Kidney epithelial cell (primary cell): ENCODE measurements at places on chromosomes 6 and 20. TPM values are rescaled to one million over a fixed set of nuclear protein-coding genes. Genes with fewer than 3 reads are reported as not detected.

DNA sequence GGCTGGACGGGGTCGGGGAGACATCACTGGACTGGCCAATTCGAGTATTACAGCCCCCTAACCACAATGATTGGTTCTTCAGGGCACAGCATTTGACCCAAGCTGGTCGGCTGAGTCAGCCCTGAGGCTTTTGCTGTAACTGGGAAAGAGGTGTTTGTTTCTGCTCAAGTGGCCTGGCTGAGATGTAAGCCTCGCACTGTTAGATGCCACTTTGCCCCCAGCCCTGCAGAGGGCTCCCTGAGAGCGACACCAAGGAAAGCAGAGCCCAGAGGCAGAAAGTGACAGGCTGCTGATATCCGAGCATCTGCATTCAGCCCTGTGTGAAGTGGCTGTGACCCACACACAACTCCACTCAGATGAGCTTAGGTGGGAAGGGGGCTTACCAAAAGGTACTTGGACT is 19.4 kb downstream of the ERGIC3 start:
- peak; percentile 47 for DNase-seq

GRCh38 chr6:34890533-34890925 is 1.5 kb downstream of the ANKS1A start:
- DNase-seq = no peak

DNA sequence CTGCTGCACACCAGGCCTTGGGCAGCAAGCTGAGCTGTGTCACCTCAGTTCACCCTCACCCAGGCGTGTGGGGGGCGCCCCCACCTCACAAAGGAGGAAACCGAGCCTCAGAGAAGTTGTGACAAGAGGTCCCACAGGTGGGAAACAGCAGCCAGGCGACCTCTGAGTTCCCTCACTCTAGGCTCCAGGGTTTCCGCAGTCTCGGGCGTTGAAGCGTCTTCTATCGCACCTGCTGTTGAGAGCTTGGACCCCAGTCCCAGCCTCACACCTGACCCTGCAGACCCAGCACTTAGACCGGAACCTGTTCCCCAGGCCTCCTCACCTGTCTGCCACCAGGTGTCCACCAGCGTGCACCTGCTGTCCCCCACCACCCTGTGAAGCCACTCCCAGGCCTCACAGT is 22.3 kb upstream of the APMAP start:
- DNase-seq = no peak

GRCh38 chr6:106194949-106195921 is 109.1 kb downstream of the PRDM1 start:
- DNase-seq = peak; percentile 51

- DNase-seq = no peak
Measured at GRCh38 chr6:95648636-95649035, 71.3 kb downstream of the MANEA start.

DNA sequence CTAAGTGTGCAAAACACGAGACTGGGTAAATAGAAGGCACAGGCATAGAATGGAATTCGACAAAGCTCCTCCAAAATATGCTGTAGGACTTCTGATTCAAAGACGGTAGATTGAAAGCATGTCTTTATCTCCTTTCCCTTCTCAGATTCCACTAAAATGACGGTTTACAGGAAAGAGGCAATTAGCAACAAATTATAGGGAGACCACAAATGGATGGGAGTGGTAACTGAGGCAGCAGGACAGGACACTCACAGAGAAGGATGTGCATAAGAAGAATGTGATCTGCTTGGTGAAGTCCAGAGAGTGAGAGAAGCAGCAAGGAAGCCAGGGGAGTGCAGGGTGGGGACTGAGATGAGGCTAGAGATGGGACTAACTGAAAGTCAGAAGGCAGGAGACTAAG is 113.4 kb upstream of the MRPS10 start:
- no peak for DNase-seq

DNA sequence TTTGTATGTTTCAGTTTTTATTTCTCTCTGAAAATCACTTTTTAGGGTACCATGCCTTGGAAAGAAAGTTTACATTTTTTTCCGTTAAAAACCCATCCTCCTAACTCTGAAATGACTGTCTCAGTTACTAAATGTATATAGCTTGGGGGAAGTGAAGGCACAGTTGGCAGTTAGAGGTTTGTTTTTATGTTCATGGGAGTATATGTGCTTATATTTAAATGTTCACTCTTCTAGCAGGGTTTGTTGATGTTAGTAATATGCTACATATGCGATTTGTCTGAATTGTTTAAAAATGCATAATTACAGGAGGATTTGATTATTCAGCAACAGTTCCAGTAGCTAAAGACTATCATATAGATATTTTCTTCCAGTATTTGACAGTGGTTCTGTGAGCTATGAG is 31.1 kb downstream of the CDKAL1 start:
- DNase-seq = no peak

DNA sequence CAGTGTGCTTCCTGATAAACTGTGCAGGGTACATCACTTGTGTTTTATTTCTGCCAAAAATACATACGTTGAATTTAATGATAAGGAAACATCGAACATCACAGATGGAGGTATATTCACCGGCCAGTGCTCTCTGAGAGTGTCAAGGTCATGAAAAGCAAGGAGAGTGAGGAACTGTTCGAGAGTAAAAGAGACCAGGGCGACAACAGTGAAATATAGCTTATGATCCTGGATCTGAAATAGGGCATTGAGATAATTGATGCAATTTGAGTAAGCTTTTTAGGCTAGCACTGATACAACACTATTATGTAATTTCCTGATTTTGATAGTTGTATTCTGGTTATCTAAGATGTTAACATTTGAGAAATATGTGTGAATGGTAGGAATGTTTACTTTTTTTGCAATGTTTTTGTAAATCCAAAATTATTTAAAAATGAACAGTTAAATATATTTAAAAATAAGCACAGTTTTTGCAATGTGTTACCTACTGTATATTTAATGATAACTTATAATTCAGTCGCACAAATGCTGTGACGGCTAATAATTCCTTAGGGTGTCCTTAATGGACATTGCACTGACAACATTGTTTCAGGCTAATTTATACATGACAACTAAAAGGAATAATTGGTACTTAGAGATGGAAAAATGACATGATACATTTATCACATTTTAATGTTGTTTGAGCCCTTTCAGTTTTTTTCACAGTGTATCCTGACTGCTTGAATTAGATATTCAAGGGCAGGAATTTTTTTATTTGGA is 9.9 kb downstream of the RAB32 start:
- DNase-seq = no peak

DNA sequence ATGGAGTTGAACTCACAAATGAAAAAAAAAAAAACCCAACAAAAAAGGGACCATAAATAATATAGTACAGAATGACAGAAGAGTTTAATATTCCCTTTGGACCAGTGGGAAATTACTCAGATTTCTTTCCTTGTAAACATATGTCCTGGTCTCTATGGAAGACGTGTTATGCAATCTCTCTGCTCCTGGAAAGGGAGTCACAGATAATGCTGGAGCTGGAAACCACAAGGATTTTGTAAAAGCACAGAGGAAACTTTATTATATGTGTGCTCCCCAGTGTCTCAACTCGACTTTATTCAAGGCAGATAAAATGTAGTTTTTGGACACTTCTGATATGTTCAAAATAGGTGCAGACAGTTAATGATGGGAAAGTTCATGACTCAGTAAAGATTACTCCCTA is 88.1 kb upstream of the ZFP64 start:
- DNase-seq = no peak

DNA sequence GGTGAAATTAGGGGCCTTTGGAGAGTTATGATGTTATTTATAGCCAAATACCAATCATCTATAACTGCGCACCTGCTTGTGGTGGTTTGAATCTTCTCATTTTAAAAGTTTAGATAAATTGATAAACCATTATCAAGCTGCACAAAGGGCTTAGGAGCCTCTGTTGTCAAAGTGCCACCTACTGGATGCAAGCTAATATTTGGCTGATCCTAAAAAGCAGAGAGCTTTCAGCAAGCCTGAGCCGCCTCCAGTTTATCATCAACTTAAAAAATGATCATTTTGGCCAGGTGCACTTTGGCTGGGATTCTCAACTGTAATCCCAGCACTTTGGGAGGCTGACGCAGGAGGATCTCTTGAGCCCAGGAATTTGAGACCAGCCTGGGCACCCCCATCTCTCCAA is 58.5 kb upstream of the ATXN1 start:
- DNase-seq = no peak

DNA sequence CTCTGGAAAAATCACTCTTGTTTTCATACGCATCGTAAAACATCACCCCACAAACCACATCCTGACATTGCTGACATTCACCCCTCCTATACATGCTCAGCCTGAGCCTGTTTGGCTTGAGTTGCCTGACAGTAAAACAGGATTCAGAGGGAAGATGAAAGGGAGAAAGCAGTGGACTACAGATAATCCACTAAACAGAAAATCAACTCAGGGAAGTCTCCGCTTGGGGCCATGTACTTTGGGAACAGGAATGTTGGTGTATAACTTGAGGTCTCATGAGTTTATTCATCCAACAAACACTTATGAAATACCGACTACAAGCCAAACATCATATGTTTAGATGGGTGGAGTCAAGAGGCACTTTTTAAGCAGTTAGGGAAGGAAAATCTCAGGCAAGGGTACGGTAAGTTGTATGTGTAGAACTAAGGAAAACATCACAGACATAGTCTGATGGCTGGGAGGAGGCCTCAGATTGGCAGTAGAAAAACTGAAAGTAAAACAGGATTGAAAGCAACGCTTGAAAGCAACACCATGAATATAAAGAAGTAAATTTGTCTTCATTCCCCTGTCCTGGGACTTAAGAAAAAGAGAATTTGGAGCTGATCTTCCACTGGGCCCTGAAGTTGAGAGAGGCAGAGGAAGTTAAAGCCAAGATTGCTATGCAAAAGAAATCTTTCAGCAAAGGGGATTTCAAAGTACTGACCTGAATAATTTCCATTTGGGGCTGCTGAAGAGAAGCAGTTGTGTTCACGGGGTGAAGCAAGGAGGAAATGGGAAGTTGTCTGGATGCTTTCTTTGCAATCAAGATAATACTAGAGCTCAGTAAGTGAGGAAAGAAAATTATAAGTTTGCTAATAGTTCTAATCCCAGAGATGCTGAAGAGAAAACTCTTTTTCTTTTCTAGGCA is 28.8 kb downstream of the PDE7B start:
- DNase-seq = peak; percentile 59

DNA sequence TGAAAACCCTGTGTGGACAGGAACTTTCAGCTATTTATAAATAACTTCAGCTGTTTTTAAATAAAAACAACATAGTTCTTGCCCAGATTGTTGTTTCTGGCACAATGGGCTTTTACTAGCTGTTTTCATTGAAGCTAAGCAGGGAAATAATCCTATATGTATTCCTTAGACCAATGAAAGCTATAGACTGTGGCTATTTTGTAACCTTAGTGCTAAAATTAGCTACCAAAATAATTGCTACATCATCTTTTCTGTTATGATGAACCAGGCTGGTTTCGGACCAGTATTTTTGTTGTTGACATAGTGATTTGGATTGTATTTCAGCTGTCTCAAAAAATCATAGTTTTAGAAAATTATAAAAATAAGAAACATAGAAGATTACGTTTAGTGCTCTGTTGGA is 13.7 kb downstream of the PHF3 start:
- no peak for DNase-seq

GRCh38 chr6:56936466-56936865 is 18.4 kb upstream of the BEND6 start:
- no peak for DNase-seq

DNA sequence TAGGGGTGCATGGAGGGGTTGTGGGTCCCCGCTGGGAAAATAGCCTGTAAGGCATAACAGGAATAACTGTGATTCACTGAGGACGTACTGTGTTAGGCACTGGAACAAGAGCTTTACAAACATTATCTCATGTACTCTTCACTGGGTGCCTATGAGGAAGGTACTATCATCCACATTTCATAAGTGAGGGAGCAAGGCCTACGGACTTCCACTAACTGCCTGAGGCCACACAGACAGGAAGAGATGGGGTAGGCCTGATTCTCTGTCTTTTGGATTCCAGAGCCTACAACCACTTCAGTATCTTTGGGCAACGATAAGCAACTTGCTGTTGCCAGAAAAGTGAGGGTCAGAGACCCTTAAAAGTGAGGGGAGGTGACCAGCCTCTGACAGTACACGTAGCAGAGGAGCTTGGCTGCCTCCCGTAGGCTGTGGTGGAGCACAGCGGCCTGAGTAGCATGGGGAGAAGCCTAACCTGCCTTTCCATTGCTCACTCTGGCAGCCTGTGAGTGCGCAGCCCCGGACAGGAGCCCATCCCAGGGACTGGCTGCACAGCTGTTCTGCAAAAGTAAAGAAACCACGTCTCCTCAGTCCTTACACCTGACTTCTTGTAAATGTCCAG is 30.4 kb downstream of the PSMB1 start:
- DNase-seq = no peak

DNA sequence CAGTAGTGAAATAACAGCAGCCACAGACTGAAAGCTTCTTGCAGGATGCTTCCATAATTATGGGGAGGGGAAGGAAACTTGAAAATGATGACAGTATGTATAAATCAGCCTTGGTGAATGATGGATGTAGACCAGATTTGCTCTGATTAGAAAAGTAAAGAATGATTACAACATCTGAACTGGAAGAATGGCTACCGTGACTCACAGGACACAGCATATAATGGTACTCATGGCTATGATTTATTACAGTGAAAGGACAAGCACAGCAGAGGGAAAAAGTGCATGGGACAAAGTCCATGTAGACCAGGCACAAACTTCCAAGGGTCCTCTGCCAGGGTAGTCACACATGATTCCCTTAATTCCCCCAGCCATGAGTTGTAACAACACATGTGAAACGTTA is 70.7 kb upstream of the POPDC3 start:
- DNase-seq = no peak

GRCh38 chr20:51391926-51392325 is 150.6 kb downstream of the NFATC2 start:
- DNase-seq = no peak

GMEB2 gene
- total RNA-seq = 14.4 and 17.7 TPM in 2 replicates

HEY2 gene
- total RNA-seq = 0.25 and 1.7 TPM in 2 replicates

VPS52 gene
- total RNA-seq = 32.3 and 56.1 TPM in 2 replicates

ADGRF1 gene
- total RNA-seq = 5.3 and 8.8 TPM in 2 replicates

TAAR9 gene
- total RNA-seq = not detected in 2 replicates

PHACTR3 gene
- total RNA-seq = 0.14 TPM in 1 of 2 replicates, not detected in the other
